ENCODE measurements at places on chromosomes 16 and 17.
A peak's percentile ranks its signal among the peaks of the same experiment; 100 is the strongest.

- peaks cover 2% of the 10 kb centered on the region for H3K36me3 ChIP-seq
- no peak overlapping the region for H3K4me3 ChIP-seq
- H3K4me1 ChIP-seq = peaks cover 8% of the 10 kb centered on the region
- DNase-seq = peak; percentile 43
Observed at GRCh38 chr17:67221062-67221998, 23.7 kb downstream of the HELZ start.

- H3K4me3 ChIP-seq = peak overlapping the region; percentile 53
- no peaks in the 10 kb centered on the region for H3K36me3 ChIP-seq
- no peak for DNase-seq
Observed at GRCh38 chr17:67994817-67995569, 1.3 kb downstream of the C17orf58 start.

- peaks cover 15% of the 10 kb centered on the region for H3K4me1 ChIP-seq
- no peak overlapping the region for H3K4me3 ChIP-seq
- no peak for DNase-seq
- H3K27me3 ChIP-seq = no peaks in the 10 kb centered on the region
- H3K36me3 ChIP-seq = no peaks in the 10 kb centered on the region
- H3K27ac ChIP-seq = no peak overlapping the region
Observed at GRCh38 chr17:45380991-45381390, 51.7 kb downstream of the ARHGAP27 start.

GRCh38 chr17:60087882-60088669, 9.4 kb upstream of the HEATR6 start:
- no peaks in the 10 kb centered on the region for H3K36me3 ChIP-seq
- DNase-seq = no peak
- no peak overlapping the region for H3K27ac ChIP-seq
- no peak overlapping the region for H3K4me3 ChIP-seq
- no peaks in the 10 kb centered on the region for H3K4me1 ChIP-seq
- no peaks in the 10 kb centered on the region for H3K27me3 ChIP-seq

- no peaks in the 10 kb centered on the region for H3K36me3 ChIP-seq
- no peak overlapping the region for H3K4me3 ChIP-seq
- no peak overlapping the region for H3K27ac ChIP-seq
- no peaks in the 10 kb centered on the region for H3K4me1 ChIP-seq
- no peak for DNase-seq
Observed at GRCh38 chr17:78493853-78494695, 83.1 kb downstream of the DNAH17 start.

DNA sequence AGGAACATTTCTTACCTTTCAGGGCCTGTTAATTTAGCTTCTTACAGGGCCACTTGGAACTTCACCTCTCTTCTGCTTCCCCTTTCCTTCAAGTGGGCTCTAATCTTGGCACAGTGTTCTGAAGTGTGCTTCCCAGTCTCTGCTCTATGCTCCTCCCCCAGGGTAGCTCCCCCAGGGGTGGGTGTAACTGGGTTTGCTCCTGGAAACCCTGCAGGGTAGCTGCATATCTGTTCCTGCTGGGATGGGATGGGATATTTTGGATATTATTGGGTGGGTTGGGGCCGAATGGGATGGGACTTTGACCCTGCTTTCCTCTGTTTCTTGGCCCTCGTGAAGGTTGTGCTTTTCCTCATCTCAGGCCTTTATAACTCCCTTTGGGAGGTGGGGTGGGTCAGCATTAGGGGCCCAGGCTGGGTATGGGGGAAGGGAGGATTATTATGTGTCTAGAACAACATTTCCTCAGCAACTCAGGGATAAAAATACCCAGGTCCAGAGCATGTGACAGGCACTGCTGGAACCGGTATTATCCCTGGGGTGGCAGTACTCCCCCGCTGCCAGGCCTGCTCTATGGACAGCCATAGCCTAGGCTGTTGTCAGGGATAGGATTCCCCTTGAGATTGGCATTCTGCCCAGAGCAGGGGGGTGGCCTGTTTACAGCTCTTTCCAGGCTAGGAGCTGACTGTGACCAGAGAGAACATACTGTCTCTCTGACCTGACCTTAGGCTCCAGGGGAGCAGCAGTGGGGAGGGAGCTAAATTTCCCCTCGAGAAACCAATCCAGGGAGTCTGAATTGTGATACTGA, 5.0 kb downstream of the NFE2L1 start:
- peaks cover 34% of the 10 kb centered on the region for H3K4me1 ChIP-seq
- no peak for DNase-seq
- no peaks in the 10 kb centered on the region for H3K27me3 ChIP-seq

DNA sequence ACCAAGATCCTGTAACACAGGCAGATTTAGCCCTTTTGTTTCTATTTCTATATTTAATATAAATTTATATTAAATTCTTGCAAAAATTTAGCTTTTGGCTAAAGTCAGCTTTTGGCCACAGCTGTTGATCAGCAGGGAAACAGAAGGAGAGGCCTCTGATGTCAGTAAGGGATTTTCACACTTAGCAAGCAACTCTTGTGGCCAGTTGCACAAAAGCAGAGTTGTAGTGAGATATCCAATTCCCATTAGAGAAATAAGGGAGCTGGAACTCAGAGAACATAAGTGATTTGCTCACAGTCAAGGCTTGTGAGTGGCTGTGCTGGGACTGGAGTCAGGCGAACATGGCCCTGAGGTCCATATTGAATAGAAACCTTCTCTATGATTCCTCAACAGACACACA, 16.7 kb upstream of the HEATR6 start:
- DNase-seq = no peak
- no peaks in the 10 kb centered on the region for H3K36me3 ChIP-seq
- no peaks in the 10 kb centered on the region for H3K4me1 ChIP-seq

DNA sequence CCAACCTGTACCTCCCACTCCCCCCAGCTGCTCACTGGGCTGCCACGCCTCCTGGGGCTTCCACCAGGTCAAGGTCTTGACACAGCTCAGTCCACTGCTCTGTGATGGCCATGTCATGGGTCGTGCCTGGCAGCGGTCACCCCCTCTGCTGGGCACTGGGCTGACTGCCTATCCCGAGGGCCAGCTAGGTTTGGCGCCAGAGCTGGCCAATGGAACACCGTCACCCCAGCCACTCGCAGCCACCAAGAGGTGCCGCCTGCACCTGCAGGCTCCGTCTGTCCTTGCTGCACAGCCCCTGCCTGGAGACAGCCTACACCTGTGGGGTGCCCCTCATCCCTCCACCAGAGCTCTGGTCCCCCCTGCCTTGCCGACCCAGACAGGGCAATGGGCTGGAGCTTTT, 4.5 kb upstream of the RAB40C start:
- no peak overlapping the region for H3K27ac ChIP-seq
- H3K27me3 ChIP-seq = no peaks in the 10 kb centered on the region
- H3K4me3 ChIP-seq = no peak overlapping the region
- H3K4me1 ChIP-seq = peaks cover 3% of the 10 kb centered on the region
- no peaks in the 10 kb centered on the region for H3K36me3 ChIP-seq

GRCh38 chr17:52160136-52160567, 1.6 kb upstream of the CA10 start:
- no peaks in the 10 kb centered on the region for H3K27me3 ChIP-seq
- no peak for DNase-seq
- H3K4me3 ChIP-seq = no peak overlapping the region
- H3K36me3 ChIP-seq = no peaks in the 10 kb centered on the region
